ENCODE measurements at places on chromosomes 11 and 22.
A peak's percentile ranks its signal among the peaks of the same experiment; 100 is the strongest.

GRCh38 chr11:110571081-110571720 is 141.0 kb downstream of the ARHGAP20 start:
- no peak for DNase-seq

DNA sequence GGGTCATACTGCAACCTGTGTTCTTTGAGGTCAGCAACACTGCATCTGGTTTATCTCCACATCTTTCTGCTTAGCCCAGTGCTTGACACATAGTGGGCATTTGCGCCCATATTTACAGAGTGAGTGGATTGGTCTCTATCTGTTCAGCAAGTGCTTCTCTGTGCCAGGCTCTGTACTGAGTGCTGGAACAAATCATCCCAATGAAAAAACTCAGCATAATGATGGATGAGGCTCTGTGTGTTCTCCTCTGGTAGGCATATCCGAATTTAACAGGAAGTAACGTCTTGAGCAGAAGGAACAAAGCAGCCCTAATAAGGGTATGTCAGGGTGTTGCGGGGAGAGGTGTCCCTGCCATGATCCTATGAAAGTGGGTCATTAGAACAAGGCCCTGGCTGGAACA is 46.0 kb downstream of the MCM5 start:
- DNase-seq, result no peak

GRCh38 chr22:43110444-43110926 is at the start of gene BIK:
TSS of gene BIK (plus strand) at chr22:43110750. CDS start at chr22:43124023, 13,273 bp downstream.
- no peak for DNase-seq

GRCh38 chr11:68966894-68967780 is 13.6 kb downstream of the MRGPRD start:
- no peak for DNase-seq

- no peak for DNase-seq
These were observed 1.9 kb downstream of the MS4A1 start for GRCh38 chr11:60457576-60457975.

GRCh38 chr11:100939571-100939970 is 190.0 kb downstream of the PGR start:
- peak; percentile 28 for DNase-seq

DNA sequence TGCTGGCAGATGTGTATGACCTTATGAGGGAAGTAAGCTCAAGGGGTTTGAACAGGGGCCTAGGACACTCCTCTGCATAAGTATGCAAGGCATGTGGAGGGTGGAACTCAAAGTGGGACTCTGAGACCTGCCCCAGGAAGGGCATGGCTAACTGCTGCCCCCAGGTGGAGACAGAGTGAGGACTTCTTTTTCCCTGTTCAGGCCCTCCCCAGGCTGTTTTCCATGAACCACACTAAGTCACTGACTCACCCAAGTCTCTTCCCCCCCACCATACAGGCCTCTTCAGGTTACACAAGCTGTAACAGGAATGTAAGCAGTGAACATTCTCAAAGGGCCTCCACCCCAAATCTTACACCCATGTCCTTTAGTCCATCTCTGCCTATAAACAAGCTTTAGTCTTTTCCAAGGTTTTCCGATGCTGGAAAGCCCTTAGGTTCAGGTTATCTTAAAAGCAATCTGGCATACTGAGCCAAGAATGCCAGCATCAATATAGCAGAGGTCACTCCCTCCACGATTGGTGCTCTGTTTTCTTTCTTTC is 13.1 kb downstream of the EEF1G start:
- DNase-seq, result peak; percentile 92

DNA sequence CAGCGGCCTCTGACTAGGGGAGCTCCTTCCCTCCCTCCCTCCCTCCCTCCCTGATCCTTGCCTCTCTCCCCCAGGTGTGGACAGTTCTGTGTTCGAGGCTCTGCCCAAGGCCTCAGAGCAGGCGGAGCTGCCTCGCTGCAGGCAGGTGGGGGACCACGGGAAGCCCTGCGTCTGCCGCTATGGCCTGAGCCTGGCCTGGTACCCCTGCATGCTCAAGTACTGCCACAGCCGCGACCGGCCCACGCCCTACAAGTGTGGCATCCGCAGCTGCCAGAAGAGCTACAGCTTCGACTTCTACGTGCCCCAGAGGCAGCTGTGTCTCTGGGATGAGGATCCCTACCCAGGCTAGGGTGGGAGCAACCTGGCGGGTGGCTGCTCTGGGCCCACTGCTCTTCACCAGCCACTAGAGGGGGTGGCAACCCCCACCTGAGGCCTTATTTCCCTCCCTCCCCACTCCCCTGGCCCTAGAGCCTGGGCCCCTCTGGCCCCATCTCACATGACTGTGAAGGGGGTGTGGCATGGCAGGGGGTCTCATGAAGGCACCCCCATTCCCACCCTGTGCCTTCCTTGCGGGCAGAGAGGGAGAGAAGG is 11.1 kb upstream of the POU2F3 start:
- DNase-seq, result no peak

- DNase-seq, result no peak
These were observed 23.0 kb downstream of the FZD4 start for GRCh38 chr11:86932259-86932585.

GRCh38 chr11:77783025-77783424 is 37.5 kb downstream of the RSF1 start:
- no peak for DNase-seq

DNA sequence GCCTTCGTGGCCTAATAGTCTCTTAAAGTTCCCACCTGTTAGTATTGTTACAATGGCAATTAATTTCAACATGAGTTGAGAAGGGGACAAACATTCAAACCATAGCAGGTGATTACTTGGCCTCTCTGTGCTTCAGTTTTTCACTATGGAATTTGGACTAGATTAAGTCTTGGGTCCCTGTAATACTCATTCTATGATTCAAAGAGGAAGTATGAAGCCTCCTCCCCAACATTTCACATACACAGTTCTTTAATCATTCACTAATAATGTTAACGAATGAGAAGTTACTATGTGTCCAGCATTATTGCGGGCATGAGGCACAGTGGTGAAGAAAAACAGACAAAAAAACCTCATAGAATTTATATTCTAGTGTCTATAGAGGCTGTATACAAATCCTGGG is 19.9 kb upstream of the USP47 start:
- no peak for DNase-seq

- no peak for DNase-seq
These were observed 6.4 kb downstream of the MYEOV start for GRCh38 chr11:69300120-69301060.

DNA sequence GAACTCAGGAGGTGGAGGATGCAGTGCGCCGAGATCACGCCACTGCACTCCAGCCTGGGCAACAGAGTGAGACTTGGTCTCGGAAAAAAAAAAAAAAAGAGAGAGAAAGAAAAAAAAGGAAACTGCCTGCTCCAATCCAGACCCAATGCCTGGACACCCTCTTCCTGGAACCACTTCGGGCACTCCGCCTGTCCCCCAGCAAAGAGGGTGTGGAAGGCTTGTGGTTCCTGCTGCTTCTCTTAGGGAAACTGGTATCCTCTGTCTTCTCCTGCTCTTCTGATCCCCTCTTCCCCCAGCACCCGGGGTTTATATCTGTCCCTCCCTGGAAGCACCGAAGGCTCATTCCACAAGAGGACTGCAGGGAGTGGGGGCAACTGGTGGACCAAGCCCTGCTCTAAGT is 12.9 kb downstream of the CHRNA10 start:
- no peak for DNase-seq

DNA sequence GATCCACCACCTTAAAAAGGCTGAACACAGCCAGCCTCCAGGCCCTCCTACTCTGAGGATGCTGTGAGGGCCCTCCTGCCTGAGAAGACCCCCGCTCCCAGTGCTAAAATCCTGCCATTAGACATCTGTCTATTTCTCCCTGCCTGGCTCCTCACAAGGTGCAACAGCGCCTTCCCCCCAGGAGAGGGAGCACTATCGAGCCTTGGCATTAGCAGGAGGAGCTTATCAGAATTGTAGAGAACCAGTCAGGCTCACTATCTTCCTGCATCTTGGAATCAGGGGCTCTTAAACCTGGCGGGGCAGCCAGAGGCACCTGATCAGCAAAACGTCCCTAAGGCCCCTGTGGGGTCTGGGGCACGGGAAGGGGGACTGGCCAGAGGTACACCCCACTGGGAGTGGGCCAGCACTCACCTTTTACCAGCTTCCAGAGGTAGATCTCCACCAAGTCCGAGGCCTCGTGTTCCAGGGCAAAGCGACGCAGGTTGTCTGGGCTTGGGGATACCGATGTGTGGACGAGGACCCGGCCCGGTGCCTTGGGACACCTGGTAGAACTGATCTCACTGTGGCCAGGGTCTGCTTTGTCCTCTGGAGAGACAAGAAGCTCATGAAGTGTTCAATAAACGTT is 28.7 kb downstream of the CHRDL2 start:
- peak; percentile 27 for DNase-seq

DNA sequence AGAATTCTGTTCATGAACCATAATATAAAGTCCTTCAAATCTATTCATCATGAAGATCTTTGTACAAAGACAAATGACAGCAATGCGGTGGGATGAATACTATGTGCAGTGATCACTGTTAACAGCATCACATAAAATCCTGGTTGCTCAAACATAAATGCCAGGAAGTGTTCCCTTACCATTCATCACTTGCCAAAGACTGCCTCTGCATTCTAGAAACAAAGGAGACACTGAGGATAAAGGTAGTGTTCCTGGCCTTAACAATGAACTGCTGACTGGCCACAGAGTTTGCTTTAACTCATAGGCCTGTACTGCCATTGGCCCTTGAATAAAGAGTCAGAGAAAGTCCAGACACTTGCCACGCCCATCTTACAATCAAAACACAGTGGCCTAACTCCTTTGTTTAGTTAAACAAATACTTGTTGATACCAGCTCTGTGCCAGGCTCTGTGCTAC is 29.5 kb downstream of the C2CD3 start:
- no peak for DNase-seq

All from fibroblast of skin of left biceps (primary cell).